ENCODE measurements at places on chromosomes 4 and X.

DNA sequence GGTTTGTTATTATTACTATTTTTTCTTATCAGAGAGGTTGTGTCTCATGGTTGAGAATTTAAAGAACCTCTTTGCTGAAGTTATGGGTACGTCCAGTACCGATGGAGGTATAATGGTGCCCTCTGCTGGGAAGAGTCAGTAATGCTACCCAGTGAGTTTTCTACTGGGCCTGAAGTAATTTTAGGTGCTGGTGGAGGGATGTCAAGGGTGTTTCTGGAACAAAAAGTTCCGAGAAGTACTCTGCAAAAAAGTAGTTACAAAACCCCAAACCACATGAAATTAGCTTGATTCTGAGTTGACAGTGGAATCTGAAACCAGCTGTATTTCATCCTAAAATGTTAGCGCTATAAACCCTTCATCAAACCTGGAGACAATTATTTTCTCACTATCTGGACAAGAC, 102.5 kb upstream of the MID1 start:
- no peak for DNase-seq

DNA sequence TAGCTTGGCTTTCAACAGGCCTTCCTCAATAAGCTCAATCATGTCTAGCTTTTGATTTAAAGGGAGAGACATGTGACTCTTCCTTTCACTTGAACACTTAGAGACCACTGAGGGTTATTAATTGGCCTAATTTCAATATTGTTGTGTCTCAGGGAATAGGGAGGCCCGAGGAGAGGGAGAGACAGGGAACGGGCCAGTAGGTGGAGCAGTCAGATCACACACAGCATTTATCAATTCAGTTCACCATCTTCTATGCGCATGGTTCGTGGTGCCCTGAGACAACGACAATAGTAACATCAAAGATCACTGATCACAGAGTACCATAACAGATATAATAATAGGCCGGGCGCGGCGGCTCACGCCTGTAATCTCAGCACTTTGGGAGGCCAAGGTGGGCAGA, 17.8 kb downstream of the ZNF81 start:
- no peak for DNase-seq

GRCh38 chr4:162959046-162959445, 207.6 kb downstream of the NAF1 start:
- DNase-seq: peak; percentile 26

- no peak for DNase-seq
Observed at GRCh38 chr4:20318909-20319277, 67.2 kb downstream of the SLIT2 start.

- no peak for DNase-seq
Observed at GRCh38 chr4:123325241-123325681, 71.3 kb upstream of the SPRY1 start.

GRCh38 chr4:4759232-4759631, 100.2 kb upstream of the MSX1 start:
- DNase-seq: no peak

- DNase-seq: peak; percentile 6
Observed at GRCh38 chrX:70455366-70456202, 10.9 kb downstream of the DLG3 start.

- no peak for DNase-seq
Observed at GRCh38 chr4:8471211-8471875, 30.8 kb downstream of the TRMT44 start.

- no peak for DNase-seq
Observed at GRCh38 chrX:118637997-118638396, 89.4 kb upstream of the IL13RA1 start.

DNA sequence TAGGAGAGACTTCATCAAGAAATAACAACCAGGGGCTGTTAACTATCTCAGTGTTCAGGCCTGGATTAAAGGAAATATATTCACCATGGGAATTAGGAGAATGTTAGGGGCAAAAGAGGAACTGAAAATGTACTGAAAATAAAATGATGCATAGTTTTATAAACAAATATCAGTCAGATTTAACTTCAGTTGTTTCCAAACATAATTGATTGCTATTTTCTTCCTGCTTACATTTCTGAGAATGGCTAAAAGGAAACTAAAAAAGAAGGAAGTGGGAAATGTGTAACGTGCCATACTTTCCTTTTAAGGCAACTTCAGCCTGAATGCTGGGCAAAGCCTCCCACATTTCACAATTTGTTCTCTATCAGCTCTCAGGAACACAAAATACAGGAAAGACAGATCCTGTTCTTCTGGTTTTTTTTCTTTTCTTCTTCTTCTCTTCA, 178.1 kb downstream of the MAML3 start:
- DNase-seq: no peak

DNA sequence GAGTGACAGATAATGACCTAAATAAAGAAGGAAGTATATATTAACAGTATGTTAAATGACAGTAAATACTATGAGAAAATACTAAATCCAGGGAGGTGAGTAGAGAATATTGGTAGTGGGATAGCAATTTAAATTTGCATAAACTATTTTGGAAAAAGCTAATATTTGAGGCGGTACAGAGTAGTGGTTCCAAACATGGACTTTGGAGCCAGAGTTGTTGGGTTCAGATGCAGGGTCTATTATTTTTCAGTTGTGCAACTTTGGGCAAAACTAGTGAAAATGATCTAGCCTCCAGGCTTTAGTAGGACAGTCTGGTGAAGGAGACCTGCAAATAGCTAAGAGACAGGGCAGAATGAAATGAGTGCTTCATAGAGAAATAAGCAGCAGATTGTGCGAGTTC, 84.8 kb upstream of the SOX3 start:
- no peak for DNase-seq

GRCh38 chr4:101242441-101242840, 104.9 kb downstream of the PPP3CA start:
- DNase-seq: no peak

GRCh38 chrX:118177708-118178107, 61.1 kb upstream of the KLHL13 start:
- DNase-seq: no peak

DNA sequence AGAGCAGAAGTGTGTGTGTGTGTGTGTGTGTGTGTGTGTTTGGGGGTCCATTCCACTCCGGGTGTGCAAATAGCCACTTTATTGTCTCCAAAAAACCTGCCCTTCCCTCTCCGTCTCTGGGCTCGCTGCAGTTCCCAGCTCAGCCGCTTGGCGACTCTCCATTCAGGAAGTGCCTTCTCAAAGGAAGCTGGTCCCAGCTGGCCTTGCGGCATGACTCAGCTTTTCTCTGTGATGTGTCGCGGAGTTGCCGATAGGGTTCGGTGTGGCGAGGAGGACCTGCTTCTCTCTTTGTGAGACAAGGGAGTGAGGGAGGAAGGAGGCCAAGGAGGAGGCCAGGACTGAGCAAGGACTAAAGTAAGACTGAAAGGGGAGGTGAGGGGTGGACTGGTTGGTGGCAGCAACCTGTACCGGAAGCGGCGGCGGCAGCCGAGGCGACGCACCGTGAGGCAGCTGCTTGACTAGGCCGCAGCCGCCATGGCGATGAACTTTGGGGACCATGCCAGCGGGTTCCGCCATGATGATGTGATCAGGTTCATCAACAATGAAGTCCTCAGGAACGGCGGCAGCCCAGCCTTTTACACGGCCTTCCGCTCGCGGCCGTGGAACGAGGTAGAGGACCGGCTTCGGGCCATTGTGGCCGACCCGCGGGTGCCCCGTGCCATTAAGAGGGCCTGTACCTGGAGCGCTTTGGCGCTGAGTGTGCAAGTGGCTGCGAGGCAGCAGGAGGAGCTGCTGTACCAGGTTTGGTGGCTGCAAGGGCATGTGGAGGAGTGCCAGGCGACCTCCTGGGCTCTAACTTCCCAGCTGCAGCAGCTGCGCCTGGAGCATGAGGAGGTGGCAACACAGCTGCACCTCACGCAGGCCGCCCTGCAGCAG, at the start of gene TEX13C:
TSS of gene TEX13C (plus strand) at position 226 of the 876 bp plus-strand sequence. CDS start at position 475, 249 bp downstream.
- DNase-seq: no peak

DNA sequence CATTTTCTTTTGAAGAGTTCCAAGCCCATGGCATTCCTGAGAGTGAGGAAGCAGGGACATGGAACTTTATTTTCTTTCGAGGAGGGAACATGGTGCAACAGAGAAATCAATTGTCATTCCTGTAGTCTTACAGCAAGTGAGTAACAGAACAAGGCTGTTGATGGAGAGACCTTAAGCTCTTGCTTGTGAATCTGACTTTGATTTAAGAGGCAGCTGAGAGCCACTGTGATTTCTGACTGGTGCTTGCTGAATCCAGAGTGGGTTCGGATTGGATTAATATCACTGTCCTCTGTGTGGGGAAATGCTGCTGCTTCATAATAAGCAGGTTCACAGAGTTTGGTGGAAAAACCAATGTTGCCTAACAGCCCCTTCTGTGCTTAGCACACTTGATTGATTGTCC, 4.7 kb upstream of the ATP1B4 start:
- no peak for DNase-seq

DNA sequence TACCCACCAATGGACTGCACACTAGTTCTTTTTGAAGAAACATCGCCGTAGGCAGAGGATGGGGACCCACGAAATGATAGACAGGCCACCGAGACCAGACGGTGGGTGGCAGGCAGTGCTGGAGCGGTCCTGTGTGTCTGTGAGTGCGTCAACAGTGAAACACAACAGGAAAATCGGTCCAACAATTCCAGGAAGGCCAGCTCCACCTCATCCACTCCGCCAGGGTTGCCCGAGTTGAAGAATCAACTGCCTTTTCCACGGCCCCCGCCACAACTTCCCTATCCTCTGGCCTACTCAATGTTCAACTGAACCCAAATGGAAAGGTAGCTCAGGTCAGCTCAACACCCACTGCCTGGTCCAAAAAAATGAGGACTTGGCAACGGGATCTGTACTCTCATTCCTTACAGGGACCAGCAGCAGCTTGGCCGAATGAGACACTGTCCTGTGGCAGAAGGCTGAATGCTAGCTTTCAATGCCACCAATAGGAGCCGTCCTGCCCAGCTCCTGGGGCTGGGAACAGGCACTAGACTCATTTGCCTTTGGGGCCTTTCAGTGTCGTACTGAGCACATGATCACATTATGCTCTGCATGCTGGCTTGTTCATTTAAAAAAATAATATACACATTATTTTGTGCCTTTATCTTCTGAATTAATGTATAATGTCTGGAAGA, 43.5 kb downstream of the MID1 start:
- DNase-seq: no peak

DNA sequence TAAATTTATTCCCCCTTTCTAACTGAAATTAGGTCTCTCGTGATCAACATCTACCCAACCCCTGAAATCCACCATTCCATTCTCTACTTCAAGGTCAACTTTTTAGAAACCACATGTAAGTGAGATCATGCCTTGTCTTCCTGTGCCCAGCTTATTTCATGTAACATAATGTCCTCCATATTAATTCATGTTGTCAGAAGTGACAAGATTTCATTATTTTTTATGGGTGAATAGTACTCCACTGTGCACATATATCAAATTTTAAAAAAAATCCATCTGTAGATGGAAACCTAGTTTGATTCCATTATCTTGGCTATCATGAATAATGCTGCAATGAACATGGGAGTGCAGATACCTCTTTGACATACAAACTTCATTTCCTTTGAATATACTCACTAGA, 1.5 kb downstream of the PPID start:
- DNase-seq: no peak

GRCh38 chr4:23401572-23401971, 488.3 kb downstream of the PPARGC1A start:
- no peak for DNase-seq

GRCh38 chr4:27861381-27861787, 1000.7 kb downstream of the STIM2 start:
- DNase-seq: peak; percentile 3

GRCh38 chr4:52964011-52964410, 101.9 kb downstream of the RASL11B start:
- DNase-seq: no peak

DNA sequence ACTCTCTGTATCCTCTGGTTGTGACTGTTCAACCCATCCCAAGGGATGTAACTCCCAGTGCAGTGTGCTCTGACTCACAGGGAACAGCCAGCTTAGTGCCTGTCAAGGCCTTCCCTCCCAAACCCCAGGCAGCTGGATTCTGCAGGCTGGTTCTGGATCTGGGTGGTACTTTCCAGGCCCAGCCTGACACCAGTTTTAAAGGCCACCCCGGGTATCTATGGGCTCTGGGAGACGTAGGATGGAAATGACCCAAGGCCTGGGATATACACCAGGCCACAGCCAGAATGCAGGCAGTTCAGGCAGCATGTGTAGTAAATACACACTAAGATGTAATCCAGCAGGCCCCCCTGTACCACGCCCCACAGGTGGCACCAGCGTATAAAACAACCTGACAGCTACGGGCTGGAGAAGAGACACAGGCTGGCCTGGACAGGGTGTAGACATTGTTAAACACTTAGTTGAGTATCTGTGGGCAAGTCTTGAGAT, 64.2 kb downstream of the SPINK2 start:
- peak; percentile 67 for DNase-seq

DNA sequence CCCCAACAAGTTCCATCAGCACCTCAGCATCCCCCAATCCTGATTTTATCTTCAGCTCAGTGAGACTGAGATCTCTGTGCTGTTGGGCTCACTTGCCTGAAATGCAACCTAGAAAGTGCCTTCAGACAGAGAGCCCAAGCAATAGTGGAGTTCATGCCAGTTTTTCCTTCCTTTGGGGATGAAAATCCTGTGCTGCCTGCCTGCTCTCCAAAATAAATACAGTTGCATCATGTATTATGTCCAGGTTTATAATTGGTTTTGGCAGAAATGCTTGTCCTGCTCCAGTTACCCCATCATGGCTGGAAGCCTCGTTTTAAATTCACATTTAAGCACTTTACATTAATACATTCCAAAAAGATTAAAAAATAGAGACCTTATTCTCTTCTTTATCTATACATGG, 1865.5 kb upstream of the TENM3 start:
- no peak for DNase-seq

GRCh38 chr4:69531251-69531650, 35.5 kb upstream of the UGT2B4 start:
- no peak for DNase-seq

DNA sequence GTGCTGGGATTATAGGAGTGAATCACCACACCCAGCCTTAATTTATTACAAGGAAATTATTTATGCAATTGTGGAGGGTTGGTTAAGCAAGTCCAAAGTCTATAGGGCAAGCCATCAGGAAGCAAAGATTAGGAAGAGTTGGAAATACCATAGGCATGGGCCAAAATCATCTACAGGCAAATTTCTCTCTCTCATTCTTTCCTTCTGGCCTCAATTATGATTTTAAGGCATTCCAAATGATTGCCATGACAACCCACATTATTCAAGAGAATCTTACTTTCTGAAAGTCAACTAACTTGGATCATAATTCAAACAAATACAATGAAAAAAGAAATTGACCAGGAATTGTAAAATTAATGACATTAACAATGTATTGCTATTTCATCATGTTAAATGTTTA, 400.8 kb downstream of the GPM6A start:
- DNase-seq: no peak

- peak; percentile 62 for DNase-seq
Observed at GRCh38 chr4:1167244-1167949, 5.0 kb downstream of the SPON2 start.

- DNase-seq: no peak
Observed at GRCh38 chrX:134761788-134762187, 103.5 kb upstream of the PLAC1 start.
